ENCODE measurements at places on chromosomes 5 and 9. TPM values are rescaled to one million over a fixed set of nuclear protein-coding genes. Genes with fewer than 3 reads are reported as not detected.

- DNase-seq = no peak
Measured at GRCh38 chr5:126395198-126395597, 28.0 kb upstream of the GRAMD2B start.

GRCh38 chr5:173333925-173334661 is 5.9 kb upstream of the STC2 start:
- DNase-seq = no peak

GRCh38 chr5:36944607-36945225 is 68.1 kb downstream of the NIPBL start:
- no peak for DNase-seq

GRCh38 chr9:8088477-8088876 is 288.9 kb upstream of the DMAC1 start:
- no peak for DNase-seq

DNA sequence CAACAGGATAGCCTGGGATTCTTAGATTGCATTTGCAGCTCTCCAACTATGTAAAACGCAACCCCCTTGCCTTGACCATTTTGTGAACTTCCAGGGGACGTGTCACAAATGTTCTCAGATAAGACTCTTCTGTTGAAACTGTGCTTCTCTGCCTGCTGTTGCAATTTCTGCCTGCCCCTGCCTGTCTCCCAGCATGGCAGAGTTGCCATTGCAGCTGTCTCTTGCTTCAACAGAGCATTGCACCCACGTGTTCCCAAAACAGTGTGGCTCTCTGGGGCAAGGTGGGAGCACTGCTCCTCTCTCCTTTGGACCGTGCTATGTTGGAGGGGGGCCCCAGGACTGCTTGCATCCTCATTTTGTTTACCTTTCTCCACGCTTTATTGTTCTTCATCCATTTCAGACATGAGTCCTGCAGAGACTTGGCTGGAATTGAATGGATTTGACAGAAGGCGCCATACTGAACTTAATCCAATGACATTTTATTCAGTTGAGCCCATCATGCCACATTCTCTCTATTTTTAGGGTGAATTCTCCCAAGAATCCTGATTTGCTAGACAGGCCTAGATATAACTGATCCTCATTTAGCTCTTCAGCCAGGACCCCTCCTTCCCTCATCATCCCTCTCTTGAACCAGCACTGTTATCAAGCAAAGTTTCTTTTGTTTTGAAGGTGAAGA is 90.7 kb downstream of the MAT2B start:
- no peak for DNase-seq

DNA sequence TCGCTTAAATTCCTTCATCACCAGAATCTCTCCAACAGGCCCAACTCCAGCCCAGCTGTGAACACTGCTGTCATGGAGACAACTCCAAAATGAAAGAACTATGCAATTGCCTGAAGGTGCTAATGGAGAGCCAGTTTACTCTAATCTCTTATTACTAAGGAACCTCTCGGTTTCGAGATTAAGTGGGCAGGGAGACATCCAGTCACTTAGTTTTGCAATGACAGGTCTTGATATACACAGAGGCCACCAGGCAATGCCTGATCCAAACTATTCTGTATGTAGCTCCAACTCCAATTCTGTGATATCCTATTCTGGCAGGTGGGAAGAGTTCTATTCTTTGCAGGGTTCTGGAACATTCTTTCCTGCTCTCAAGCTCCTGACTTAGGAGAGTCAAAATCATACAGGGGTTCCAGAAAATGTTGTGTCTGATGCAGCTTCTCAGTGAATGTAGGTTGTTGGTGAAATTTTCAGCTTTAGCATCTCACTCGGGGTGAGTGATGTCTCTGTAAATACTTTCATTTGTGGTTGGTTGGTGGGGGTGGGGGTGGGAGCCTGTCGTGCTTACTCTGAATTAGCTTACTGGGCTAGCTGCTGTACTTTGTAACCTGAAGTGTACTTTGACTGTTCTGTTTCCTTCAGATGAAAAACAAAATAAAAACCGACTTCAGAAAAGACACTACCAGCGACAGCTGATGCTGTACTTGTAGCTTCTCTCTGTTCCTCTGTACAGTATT is 170.9 kb downstream of the PALM2AKAP2 start:
- no peak for DNase-seq

DNA sequence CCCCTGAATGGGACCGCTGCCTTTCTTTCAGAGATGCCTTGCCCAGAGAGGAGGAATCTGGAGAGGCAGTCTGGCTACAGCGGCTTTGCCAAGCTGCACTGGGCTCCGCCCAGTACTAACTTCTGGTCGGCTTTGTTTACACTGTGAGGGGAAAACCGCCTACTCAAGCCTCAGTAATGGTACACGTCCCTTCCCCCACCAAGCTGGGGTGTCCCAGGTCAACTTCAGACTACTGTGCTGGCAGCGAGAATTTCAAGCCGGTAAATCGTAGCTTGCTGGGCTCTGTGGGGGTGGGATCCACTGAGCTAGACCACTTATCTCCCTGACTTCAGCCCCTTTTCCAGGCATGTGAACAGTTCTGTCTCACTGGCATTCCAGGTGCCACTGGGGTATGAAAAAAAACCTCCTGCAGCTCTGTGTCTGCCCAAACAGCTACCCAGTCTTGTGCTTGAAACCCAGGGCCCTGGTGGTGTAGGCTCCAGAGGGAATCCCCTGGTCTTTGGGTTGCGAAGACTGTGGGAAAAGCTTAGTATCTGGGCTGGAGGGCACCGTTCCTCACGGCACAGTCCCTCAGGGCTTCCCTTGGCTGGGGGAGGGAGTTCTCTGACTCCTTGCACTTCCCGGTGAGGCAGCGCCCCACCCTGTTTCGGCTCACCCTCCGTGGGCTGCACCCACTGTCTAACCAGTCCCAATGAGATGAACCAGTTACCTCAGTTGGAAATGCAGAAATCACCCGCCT is 171.2 kb downstream of the CWC27 start:
- DNase-seq = peak; percentile 23

DNA sequence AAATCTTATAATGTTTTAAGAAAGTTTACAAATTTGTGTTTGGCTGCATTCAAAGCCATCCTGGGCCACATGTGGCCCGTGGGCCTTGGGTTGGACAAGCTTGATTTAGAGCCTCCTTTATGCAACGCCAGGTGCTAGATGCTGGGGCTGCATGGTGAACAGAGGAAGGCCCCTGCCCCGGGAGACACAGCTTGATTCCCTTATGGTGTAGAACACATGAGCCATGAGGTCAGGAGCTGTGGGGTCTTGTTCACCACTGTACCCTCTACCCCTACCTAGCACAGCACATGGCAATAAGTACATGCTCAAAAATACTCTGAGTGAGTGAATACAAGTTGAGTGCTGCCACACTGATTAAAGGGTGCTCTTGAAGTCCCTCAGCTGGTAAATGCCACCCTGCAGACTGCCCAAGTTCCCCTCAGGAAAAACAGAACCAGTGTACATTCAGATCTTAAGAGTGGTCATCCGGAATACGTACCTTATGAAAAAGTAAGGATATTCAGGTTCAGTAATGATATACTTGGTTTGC is 71.9 kb downstream of the ARRDC3 start:
- DNase-seq = no peak

- no peak for DNase-seq
Measured at GRCh38 chr5:157362982-157363381, 97.0 kb upstream of the NIPAL4 start.

- no peak for DNase-seq
Measured at GRCh38 chr9:130570208-130570607, 9.2 kb upstream of the FUBP3 start.

DNA sequence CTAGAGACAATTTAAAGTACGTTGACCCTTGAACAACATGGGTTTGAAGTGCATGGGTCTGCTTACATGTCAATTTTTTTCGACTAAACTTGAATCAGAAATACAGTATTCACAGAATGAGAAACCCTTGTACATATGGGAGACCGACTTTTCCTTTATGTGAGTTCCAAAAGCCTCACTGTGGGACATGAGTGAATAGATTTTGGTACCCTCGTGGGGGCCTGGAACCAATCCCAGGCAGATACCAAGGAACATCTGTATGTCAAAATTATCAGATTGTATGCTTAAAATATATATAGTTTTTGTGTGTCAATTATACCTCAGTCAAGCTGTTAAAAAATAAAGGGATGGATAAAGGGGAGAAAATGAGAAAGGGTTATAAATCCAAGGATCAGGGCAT is 78.7 kb upstream of the MAN2A1 start:
- DNase-seq = no peak

GRCh38 chr5:1336749-1337488 is 8.0 kb downstream of the CLPTM1L start:
- DNase-seq = peak; percentile 20

GRCh38 chr9:27118916-27119315 is 9.9 kb downstream of the TEK start:
- DNase-seq = no peak

DNA sequence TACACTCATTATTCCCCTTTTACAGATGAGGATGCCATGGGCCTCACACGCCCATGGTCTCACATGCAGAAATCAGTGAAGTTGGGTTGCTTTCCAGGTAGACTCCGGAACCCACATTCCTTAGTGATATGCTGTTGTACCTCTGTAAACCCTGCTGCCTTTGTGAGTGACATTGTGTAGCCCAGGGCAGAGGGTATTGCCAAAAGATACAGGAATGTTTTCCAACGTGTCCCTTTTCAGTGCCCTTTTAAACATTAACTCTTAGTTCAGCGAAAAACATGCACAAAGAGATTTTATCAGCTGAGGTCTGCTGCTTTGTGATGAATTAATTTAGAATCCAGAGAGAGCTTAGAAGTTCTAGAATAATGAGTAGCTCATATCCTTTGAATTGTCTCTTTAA is 38.3 kb upstream of the TRMT10B start:
- DNase-seq = no peak

Gene EDIL3
- 14.4 TPM for total RNA-seq

Gene HRCT1
- 9.0 TPM for total RNA-seq

Gene PCDHA1
- not detected for total RNA-seq

Gene PCDHGA7
- total RNA-seq = 7.0 TPM

Measured in left ventricle myocardium superior (tissue), 1 donor.